ENCODE measurements at places on chromosomes 2 and 18.

DNA sequence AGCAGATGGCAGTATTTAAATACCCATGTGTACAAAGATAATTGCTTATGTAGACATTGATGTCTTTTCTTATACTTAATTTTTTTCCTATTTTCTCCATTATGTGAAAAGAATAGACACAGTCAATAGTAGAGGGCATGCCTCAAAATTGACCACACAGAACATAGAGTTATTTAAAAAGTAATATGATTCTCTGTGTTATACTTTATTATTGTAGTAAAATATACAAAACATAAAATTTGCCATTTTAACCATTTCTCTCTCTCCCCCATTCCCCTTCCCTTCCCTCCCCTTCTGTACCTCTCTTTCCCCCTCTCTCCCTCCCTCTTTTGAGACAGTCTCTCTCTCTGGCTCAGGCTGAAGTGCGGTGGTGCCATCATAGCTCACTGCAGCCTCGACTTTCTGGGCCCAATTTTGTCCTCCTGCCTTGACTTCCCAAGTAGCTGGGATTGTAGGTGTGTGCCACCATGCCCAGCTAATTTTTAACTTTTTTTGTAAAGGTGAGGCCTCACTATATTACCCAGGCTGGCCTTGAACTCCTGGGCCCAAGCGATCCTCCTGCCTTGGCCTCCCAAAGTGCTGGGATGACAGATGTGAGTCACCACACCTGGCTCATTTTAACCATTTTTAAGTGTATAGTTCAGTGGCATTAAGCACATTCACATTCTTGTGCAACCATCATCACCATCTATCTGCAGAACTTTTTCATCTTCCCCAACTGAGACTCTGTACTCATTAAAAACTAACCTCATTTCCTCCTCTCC, 179.7 kb downstream of the MCFD2 start:
- DNase-seq, result no peak

DNA sequence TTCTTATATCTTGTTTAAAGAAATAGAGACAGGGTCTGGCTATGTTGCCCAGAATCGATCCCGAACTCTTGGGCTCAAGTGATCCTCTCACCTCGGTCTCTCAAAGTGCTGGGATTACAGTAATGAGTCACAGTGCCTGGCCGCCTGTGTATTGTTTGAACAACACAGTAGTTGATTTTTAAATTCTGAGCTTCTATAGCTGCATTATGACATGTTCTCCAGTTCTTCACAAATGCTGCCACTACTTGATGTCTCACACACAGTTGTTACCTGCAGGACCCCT, 7.7 kb upstream of the RHOB start:
- DNase-seq, result no peak

- DNase-seq, result no peak
Observed at GRCh38 chr2:178377046-178377445, 73.9 kb downstream of the PRKRA start.

DNA sequence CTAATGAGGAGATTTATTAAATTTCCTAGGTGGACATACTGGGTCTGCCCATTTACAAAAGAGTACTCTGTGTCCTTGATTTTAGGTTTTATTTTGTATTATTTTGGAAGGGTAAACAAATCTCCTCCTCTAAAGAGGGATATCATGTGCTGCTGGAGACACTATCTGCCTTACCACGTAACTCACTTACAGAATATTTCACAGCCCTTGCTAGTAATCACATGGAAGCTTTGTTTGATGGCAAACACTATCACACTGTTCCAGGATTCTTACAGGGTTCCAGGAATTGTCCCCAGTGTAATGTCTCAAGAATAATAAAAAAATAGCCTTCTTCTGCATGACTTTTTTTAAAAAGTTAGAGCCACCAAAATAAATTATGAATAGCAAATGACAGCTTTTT, 29.2 kb upstream of the ACVR1C start:
- DNase-seq, result no peak

- DNase-seq, result no peak
Observed at GRCh38 chr18:50928551-50928950, 39.3 kb upstream of the ELAC1 start.

GRCh38 chr2:98757904-98758421, 27.0 kb upstream of the MGAT4A start:
- DNase-seq, result peak; percentile 34

GRCh38 chr2:103445347-103445746, 683.5 kb downstream of the TMEM182 start:
- no peak for DNase-seq

DNA sequence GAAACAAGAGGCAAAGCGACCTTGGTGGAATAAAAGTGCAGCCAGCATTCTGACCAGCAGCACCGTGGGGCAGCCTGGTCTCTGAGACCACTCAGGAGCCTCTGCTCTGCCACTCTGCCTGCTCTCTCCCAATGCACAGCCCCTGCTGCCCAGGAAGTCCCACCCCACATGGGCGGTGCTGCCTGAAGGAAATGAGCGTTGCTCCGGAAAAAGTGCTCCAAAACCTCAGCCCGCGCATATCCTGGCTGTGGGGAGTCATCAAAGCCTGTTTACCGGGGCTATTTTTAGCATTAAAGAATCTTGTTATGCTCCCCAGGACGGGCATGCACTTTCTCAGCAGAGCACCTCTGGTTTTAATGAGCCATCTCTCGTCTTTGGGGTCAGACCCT, 54.5 kb downstream of the EPAS1 start:
- DNase-seq, result no peak

DNA sequence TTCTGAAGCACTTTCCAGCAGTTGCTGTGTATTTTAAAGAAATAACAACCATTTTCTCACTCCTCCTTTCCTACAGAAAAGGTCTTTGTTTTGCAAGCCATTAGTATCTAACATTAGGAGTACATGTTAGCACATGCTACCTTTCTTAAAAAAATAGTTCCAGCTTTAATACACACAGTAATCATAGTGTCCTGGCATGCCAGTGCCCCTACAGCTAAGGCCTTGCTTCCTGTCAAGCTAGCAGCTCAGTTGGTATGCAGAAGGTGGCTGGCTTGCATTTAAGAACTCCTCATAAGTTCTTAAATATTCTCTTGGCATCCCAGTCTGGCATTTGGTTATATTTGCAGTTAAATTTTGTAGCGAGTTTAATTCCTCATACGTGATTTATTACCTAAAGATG, 141.3 kb upstream of the IL1R2 start:
- DNase-seq, result no peak

GRCh38 chr2:151637271-151637781, 97.0 kb downstream of the NEB start:
- DNase-seq, result no peak

- no peak for DNase-seq
Observed at GRCh38 chr18:45728336-45729010, 4.5 kb downstream of the SLC14A1 start.

DNA sequence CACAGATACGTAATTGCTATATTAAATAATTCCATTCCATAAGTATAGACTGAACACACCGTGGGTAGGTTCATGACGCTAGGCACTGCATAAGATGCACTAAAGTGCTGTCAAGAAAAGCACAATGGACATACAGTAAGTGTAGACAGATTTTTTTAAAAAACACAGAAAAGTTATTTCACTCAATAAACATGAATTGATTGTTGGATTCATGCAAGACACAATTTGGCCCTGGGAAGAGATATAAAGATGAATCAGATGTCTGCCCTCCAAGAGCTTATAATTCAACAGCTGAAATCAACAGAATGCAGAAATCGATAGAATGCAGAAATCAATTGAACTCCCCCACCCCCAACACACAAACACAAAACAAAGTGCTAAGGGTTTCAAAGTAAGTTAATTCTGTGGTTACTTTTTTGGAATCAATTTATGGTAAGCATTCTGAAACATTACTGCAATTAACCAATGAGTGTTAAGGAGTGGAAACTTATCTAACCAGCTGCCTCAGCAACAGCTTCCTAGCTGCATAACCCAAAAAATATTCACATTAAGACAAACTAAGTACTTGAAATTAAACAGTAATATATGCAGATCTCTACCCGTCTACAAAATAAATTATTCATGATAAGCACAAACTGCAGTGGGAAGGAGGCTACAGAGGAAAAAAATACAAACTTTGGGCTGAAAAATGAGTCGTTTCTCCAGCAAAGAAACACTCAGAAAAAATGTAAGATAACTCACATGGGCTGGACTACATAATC, 1.6 kb downstream of the NBAS start:
- no peak for DNase-seq
